ENCODE measurements at places on chromosomes 13 and 19. TPM values are rescaled to one million over a fixed set of nuclear protein-coding genes. Genes with fewer than 3 reads are reported as not detected.
A peak's percentile ranks its signal among the peaks of the same experiment; 100 is the strongest.

SBK3 gene
- not detected for polyA plus RNA-seq

- H3K4me3 ChIP-seq: no peak overlapping the region
- no peaks in the 10 kb centered on the region for H3K4me1 ChIP-seq
- peaks cover 4% of the 10 kb centered on the region for H3K36me3 ChIP-seq
- no peak overlapping the region for H3K27ac ChIP-seq
- DNase-seq: no peak
Measured at GRCh38 chr19:5926641-5927440, 12.8 kb downstream of the CAPS start.

DNA sequence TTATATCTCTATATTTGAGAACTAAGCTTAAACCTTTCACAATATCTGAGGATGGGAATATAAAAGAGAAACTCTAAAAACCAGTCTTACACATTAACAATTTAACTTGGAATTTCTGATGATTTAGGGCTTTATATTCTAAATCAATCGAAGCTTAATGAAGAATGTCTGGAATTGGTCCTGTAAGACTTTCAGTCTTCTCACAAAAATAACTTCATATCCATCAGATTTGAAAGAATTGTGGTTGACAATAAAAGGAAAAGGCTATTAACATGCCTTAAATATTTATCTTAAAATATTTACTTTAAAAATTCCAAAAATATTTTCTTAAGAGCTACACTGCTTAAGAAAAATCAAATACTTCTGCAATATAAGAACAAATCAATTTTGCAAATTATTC, 27.3 kb downstream of the MYCBP2 start:
- H3K27ac ChIP-seq: no peak overlapping the region
- H3K4me3 ChIP-seq: no peak overlapping the region

DNA sequence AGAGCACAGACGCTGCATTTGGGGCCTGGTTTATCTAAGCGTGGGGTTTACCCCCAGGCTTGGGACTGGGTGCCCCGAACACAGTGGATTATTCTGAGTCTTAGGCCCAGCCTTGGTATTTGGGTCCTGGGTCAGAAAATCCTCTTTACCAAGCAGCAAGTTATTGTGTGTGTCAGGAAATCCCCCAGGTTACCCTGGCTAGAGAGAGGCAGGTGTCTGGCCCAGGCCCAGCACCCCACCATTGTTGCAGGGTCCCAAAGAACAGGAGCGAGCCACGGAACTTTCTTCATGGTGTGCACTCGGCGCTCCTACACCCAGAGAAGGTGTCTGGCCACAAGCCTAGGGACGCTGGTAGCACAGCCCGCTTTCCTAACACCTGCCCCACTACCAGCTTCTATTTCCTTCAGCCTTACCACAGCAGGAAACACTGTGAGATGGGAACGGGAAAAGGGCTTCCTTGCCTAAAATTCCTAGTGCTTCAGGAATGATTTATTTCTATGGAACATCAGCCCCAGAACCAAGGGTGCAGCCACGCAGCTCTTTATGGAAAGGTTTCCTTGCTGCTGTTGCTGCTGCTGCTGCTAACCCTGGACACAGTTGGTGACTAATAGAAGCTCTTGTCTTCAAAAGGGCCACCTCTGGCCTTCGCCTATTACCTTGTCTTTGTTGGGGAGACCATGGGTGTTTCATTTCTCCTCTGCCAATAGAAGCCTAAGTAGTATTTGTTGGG, 7.4 kb upstream of the CDX2 start:
- peaks cover 7% of the 10 kb centered on the region for H3K27me3 ChIP-seq
- no peak for DNase-seq
- no peaks in the 10 kb centered on the region for H3K4me1 ChIP-seq
- no peak overlapping the region for H3K27ac ChIP-seq

KIR2DL4 gene
- 61.6 TPM for polyA plus RNA-seq

NOTCH3 gene
- not detected for polyA plus RNA-seq

TEKTIP1 gene
- polyA plus RNA-seq: not detected

FOSB gene
- 11.6 TPM for polyA plus RNA-seq

DNA sequence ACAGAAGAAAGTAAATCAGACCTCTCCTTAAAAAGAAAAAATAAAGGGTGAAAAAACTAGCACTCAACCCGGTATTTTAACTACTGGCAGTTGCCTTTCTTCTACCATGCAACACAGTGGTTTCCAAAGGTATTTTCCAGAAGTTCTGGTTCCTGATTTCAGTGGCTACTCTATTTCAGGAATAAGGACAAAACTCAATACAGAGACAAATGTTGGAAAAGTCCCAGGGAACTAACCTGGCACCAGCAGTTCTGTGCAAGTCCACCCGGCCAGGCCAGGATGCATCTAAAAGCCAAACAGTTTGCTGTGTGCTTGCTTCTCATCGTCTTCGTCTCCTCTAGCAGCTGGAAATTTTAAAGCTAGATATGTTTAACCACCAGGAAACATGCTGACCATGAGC, 52.5 kb downstream of the FOXO1 start:
- peak overlapping the region; percentile 87 for H3K4me3 ChIP-seq
- H3K4me1 ChIP-seq: peaks cover 61% of the 10 kb centered on the region
- H3K27me3 ChIP-seq: peaks cover 2% of the 10 kb centered on the region
- peak overlapping the region; percentile 99 for H3K27ac ChIP-seq
- DNase-seq: no peak
- no peaks in the 10 kb centered on the region for H3K36me3 ChIP-seq

DNA sequence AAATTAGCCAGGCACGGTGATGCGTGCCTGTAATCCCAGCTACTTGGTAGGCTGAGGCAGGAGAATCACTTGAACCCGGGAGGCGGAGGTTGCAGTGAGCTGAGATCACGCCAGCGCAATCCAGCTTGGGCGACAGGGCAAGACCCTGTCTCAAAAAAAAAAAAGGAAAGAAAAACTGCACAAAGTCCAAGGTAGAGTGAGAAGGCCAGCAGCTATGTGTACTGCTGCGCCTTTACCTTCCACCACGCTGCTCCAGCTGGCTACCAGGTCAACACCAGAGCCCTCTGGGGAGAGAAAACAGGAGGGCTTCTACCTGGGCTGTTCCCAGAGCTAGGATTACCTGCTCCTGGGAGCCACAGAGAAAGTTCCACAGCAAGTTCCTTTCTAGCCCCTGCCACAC, 3.2 kb downstream of the ELL start:
- DNase-seq: no peak
- H3K4me1 ChIP-seq: peaks cover 43% of the 10 kb centered on the region
- no peaks in the 10 kb centered on the region for H3K36me3 ChIP-seq
- H3K27me3 ChIP-seq: peaks cover 4% of the 10 kb centered on the region
- H3K27ac ChIP-seq: no peak overlapping the region

UNC13A gene
- polyA plus RNA-seq: not detected

GRCh38 chr13:43362556-43362955, 339.2 kb downstream of the DNAJC15 start:
- H3K4me1 ChIP-seq: peaks cover 3% of the 10 kb centered on the region
- H3K27ac ChIP-seq: no peak overlapping the region
- no peaks in the 10 kb centered on the region for H3K36me3 ChIP-seq
- H3K27me3 ChIP-seq: no peaks in the 10 kb centered on the region

TMEM272 gene
- polyA plus RNA-seq: not detected

GRCh38 chr13:44801990-44802389, 187.3 kb downstream of the NUFIP1 start:
- H3K4me3 ChIP-seq: no peak overlapping the region
- no peak overlapping the region for H3K27ac ChIP-seq
- no peaks in the 10 kb centered on the region for H3K36me3 ChIP-seq
- no peaks in the 10 kb centered on the region for H3K4me1 ChIP-seq
- DNase-seq: no peak
- peaks cover 2% of the 10 kb centered on the region for H3K27me3 ChIP-seq

DNA sequence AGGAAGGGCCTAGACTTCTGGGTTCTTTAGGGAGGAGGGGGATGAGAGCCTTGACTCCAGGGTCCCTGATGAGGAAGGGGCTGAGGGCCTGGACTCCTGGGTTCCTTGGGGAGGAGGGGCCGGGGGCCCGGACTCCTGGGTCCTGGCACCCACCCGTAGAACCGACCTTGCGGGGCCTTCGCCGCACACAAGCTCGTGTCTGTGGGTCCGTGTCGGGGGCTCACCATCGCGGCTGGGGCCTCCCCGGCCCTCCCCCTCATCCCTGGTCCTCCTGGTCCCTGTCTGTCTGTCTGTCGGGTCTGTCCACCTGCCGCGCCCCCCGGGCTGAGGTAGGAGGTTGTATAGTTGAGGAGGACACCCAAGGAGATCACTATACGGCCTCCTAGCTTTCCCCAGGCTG, 662 bp upstream of the SPACA6 start:
- no peak overlapping the region for H3K4me3 ChIP-seq
- H3K27me3 ChIP-seq: peaks cover 27% of the 10 kb centered on the region
- peaks cover 15% of the 10 kb centered on the region for H3K4me1 ChIP-seq

DLL3 gene
- polyA plus RNA-seq: not detected
